Activated CD8-positive, alpha-beta memory T cell treated with anti-CD3 and anti-CD28 coated beads, Interleukin-2, amount 10 ng/mL, durations not matched to agents 7 days and 5 days (primary cell): ENCODE measurements at places on chromosomes 2 and 18. TPM values are rescaled to one million over a fixed set of nuclear protein-coding genes. Genes with fewer than 3 reads are reported as not detected.

GRCh38 chr18:51193621-51194287, 3.7 kb downstream of the MEX3C start:
- DNase-seq = no peak

DNA sequence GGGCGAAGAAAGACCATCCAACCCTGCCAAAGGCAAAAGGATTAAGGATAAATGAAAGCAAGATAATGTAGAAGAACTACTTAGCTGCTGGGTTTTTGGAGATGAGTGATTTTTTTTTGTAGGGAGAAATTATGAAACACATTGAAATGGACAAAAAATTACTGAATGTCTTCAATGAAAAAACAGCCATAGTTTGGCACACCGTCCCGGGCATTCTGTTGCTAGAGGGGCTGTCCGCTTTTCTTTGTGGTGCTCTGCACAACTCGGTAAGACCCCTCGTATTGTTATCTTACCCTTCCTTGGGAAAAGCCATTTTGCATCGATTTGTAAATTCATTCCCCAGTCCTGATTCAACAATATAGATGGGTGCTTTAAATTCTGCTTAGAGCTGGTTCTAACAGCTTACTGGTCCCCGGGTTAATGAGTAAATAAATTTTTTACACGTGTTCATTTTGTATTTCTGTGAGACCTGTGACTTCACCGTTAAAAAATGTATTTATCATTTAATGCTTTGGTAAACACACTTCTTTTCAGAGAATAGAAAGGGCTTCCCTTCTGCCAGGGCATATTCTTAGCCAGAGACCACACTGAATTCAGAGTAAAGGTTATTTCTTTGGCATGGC, 912 bp upstream of the LAPTM4A start:
- DNase-seq = no peak

- no peak for DNase-seq
Observed at GRCh38 chr2:224545884-224546644, 39.1 kb downstream of the CUL3 start.

- no peak for DNase-seq
Observed at GRCh38 chr2:71069376-71069775, 928 bp downstream of the NAGK start.

Gene POTEJ
- total RNA-seq = not detected

DNA sequence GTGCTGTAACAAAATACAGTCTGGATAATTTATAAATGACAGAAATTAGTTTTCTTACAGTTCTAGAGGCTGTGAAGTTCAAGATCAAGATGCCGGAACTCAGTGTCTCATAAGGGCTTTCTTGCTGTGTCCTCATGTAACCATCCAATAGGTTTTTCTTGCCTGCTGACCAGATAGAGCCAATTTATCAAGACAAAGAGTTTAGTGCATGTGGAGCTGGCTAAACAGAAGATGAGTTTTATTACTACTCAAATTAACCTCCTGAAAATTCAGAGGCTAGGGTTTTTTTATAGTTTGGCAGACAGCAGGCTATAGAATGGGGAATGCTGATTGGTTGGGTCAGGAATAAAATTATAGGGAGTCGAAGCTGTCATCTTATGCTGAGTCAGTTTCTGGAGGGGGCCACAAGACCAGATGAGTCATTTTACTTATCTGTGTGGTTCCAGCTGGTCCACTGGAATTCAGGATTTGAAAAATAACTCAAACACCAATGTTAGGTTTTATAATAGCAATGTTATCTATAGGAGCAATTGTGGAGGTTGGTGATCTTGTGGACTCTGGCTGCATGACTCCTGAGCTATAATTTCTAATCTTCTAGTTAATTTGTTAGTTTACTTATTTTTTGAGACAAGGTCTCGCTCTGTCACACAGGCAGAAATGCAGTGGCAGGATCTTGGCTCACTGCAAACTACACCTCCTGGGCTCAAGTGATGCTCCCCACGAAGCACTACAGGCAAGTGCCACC, 3.2 kb upstream of the PDK1 start:
- no peak for DNase-seq

DNA sequence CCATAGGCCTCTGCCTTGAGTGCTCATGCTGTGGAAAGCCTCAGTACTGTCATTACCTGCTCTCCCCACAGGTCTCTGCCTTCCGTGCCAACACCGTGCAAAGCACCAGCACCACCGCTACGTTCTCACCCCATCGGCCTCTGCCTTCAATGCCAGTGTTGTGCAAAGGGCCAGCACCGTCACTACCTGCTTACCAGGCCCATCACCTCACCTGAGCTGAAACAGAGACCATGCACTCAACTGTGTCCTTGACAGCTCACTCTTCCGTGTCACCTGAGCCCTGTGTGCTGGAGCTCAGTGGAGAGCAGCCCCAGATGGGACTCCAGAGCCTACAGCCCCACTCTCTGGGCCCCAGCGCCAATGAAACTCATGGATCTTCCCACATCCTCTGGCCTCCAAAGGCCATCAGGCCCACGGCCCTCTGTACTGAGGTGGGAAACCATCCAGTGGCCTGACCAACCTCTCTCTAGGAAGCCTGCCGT, 62.7 kb downstream of the ZNF516 start:
- DNase-seq = no peak

GRCh38 chr2:189648846-189649509, 12.3 kb upstream of the ASNSD1 start:
- no peak for DNase-seq

DNA sequence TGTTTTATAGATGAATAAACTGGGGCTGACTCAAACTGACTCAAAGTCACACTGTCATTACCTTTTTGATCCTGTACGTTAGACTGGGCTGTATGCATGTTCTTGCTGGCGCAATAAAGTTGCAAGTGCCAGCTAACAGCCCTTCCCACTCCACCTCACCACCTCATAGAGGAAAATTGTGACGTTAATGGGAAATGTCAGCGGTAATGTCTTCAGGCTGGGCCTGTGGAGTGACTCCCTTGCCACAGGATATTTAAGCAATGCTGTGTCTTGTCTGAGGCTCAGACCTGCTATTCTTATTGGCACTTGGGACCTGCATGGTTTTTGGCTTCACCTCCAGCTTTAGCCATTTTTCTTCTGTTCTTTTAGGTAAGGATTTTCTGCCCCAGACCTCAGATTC, 25.2 kb upstream of the CASP10 start:
- no peak for DNase-seq

DNA sequence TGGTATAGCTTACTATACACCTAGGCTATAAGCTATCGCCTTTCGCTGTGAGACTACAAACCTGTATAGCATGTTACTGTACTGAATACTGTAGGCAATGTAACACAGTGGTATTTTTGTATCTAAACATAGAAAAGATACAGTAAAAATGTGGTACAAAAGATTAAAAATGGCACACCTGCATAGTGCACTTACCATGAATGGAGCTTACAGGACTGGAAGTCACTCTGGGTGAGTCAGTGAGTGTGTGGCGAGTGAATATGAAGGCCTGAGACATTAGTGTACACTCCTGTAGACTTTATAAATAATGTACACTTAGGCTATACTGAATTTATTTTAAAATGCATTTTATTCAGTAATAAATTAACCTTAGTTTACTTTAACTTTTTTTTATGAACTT, 258.2 kb upstream of the SP5 start:
- no peak for DNase-seq

Gene KLHL14
- total RNA-seq = not detected

Gene TSPYL6
- total RNA-seq = not detected

- no peak for DNase-seq
Observed at GRCh38 chr2:160317181-160318099, 117.4 kb upstream of the ITGB6 start.
